ENCODE measurements at places on chromosomes 3 and 15.

- DNase-seq = no peak
Observed at GRCh38 chr3:38549082-38549481, 52.9 kb downstream of the EXOG start.

GRCh38 chr3:87488765-87489164 is 212.4 kb upstream of the POU1F1 start:
- DNase-seq = no peak

DNA sequence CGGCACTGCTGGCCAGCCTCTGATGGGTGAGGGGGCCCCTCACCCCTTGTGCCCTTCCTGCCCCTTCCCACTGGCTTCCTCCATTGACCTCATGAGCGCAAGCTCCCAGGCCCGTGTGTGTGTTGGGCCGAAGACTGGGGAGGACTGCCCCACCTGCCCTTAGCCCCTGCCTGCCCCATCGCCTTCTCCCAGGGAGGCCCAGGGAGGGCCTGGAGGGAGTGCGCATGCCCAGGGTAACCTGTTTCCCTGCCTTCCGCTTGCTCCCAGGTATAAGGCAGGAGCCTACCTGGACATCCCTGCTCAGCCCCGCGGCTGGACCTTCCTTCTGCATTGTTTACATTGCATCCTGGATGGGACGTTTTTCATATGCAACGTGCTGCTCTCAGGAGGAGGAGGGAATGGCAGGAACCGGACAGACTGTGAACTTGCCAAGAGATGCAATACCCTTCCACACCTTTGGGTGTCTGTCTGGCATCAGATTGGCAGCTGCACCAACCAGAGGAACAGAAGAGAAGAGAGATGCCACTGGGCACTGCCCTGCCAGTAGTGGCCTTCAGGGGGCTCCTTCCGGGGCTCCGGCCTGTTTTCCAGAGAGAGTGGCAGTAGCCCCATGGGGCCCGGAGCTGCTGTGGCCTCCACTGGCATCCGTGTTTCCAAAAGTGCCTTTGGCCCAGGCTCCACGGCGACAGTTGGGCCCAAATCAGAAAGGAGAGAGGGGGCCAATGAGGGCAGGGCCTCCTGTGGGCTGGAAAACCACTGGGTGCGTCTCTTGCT is 8.8 kb downstream of the DLL4 start:
- no peak for DNase-seq

DNA sequence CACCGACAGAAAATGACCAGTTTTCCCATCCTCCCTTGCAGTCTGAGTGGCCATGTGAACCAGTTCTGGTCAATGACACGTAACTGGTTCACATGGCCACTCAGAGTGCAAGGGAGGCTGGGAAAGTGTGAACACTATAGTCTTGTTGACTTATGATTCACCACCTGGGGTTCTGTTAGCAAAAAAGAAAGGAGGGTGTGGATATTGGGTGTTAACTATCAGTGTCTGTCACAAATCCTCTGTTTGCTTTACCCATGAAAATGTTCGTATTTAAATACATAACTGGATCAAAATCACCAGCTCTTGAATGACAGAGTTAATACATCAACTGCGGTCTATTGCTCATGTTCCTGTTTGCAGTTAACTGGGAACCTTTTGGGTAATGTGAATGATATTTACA is 92.3 kb downstream of the ADAMTSL3 start:
- no peak for DNase-seq

- DNase-seq = no peak
Observed at GRCh38 chr3:193943200-193943599, 192.7 kb upstream of the HES1 start.

- DNase-seq = no peak
Observed at GRCh38 chr15:57686657-57687056, 19.9 kb upstream of the POLR2M start.

DNA sequence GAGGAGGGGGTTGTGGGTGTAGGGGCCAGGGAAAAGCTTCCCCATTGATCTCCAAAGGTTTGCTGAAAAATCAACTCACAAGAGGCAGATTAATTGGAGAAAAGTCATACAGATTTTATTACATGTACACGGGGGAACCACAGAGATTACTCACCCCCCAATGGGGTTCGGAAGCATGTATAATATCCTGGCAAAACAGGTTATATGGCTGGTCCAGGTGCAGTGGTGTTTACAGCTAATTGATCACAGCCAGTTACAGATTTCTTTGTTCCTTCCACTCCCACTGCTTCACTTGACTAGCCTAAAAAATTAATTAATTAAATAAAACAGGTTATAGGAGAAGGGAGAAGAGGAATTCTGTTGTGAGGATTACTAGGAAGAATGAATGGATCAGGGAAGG is 22.4 kb downstream of the PRKCI start:
- no peak for DNase-seq

- no peak for DNase-seq
Observed at GRCh38 chr3:144109944-144110343, 138.3 kb downstream of the DIPK2A start.

GRCh38 chr15:38378161-38378560 is 75.8 kb upstream of the FAM98B start:
- DNase-seq = peak; percentile 69

- no peak for DNase-seq
Observed at GRCh38 chr3:173876476-173876875, 478.9 kb downstream of the NLGN1 start.

GRCh38 chr15:41945221-41945620 is 27.1 kb downstream of the EHD4 start:
- DNase-seq = no peak

GRCh38 chr3:123319760-123320159 is 118.0 kb downstream of the SEC22A start:
- peak; percentile 12 for DNase-seq

DNA sequence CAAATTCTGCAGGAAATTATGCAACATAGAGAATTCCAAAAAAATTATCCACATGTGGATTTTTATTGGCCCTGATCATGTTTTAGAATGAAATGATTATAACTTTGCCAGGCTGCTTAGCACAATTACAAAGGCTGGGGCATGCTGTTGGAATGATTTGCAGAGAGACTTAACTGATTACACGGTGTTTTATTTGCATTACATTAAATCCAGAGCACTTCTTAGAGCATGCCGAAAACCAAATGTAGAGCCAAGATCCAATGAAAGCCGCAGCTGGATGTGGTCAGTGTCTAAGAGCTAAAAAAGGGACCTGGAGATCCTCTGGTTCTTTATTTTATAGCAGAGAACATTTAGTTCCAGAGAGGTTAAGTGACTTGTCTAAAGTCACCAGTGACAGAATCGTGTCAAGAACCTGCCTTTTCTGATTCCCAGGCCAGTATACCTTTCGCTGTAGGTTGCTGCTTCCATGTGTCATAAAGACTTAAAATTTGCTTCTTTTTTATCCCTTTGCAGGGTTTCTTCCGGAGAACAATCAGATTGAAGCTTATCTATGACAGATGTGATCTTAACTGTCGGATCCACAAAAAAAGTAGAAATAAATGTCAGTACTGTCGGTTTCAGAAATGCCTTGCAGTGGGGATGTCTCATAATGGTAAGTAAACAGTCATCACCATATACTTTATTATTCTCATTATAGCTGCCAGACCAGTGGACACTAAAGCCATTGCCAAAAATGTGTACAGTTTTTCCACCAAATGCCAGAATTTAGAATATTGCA is 92.0 kb upstream of the TSEN2 start:
- DNase-seq = no peak

DNA sequence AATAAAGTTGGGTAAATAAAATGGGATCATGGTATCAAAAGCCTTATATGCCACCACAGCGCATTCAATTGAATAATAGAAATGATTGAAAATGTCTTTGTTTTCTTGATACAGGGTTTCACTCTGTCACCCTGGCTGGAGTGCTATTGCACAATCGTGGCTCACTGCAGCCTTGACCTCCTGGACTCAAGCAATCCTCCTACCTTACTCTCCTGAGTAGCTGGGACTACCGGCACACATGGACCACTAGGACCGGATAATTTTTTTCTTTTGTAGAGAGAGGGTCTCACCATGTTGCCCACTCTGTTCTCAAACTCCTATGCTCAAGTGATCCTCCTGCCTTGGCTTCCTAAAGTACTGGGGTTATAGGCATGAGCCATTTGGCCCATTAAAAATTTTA is 33.8 kb upstream of the BBX start:
- DNase-seq = no peak

GRCh38 chr3:126522363-126522788 is 1.6 kb upstream of the CHST13 start:
- DNase-seq = peak; percentile 50

- no peak for DNase-seq
Observed at GRCh38 chr3:197309528-197310361, 11.3 kb upstream of the DLG1 start.

GRCh38 chr3:115551016-115551415 is 72.3 kb upstream of the GAP43 start:
- DNase-seq = no peak

- DNase-seq = no peak
Observed at GRCh38 chr15:72271895-72272212, 500 bp downstream of the PARP6 start.

GRCh38 chr3:27623085-27623753 is 98.9 kb downstream of the EOMES start:
- no peak for DNase-seq

GRCh38 chr3:170232266-170232665 is 10.0 kb downstream of the PRKCI start:
- no peak for DNase-seq

GRCh38 chr15:85379403-85380131 is 836 bp upstream of the AKAP13 start:
- no peak for DNase-seq

DNA sequence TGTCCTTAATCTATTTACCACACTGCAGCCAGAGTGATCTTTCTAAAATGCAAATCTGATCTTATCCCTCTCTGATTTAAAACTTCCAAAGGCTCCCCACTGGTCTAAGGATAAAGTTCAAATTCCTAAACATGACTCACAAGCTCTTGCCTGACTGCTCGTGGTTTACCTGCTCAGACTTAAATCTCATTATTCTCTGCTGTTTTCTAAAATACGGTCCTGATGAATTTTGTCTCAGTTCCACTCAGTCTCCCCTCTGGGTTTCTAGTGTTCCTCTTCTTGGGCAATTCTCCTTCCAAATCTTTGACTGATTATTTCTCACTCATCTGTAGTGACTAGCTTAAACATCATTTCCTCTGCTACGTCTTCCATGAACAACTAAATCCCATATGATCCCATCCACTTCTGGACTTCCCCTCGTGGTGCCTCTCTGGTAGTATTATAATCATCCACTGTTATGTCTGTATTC is 108.3 kb downstream of the P3H2 start:
- DNase-seq = no peak

- DNase-seq = no peak
Observed at GRCh38 chr3:106261396-106261795, 392.6 kb upstream of the CBLB start.

DNA sequence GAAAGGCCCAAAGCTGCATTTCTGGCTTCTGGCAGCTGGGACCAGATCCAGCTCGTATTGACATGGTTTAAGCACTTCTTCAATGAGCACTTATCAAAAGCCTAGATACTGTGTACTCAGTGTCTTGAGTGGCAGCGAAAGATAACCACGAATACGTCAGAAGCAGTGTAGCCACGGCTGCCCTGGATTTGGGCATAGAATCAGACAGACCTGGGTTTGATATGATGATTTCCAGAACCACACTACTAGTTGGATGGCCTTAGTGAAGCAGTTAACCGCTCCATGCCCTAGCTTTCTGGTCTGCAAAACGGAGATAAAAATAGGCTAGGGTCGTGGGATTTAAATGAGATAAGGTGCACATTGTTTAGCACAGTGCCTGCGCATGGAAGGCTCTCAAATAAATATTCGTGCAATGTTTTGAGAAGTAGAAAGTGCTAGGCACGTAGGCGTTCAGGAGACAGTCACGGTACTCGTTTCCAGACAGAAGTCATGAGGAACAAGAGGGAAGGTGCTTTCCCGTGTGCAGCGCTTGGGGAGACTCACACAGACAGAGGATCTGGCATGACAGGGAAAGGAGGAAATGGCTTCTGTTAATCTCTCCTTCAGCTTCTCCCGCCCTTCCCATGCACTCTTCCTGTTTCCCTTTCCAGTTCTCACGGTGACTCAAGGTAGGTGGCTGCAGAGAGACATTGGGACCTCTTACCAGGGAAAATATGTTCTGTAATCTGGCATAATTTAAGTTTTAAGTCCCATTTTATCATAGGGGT is 70.3 kb downstream of the CCNL1 start:
- no peak for DNase-seq

DNA sequence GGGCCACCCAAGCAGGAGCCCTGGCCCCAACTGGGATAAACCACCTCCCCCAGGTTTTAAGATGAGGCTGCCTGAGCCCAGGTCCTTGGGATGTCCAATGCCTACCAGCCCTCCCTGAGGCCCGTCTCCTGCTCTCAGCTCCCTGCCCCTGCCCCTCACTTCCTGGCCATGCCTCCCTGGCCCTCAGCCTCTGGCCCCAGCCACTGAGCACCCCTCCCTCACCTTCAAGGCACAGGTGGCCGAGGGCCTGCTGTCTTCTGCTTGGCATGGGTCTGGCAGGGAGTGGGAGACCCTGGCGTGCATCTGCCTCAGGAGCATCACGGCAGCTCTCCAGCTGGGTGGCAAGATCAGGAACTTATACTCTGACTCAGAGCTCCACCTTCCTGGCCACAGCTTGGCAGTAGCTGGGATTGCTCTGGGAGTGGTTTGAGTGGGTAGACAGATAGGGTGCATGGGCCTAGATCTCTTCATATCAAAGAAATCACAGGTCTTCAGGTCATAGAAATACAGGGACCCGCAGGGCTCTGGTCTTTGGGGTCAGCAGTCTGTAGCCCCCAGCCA is at the start of gene PLA2G4E:
PLA2G4E (minus strand) TSS at position 330 of the 561 bp plus-strand sequence; CDS start at position 318, 12 bp downstream.
- DNase-seq = no peak

DNA sequence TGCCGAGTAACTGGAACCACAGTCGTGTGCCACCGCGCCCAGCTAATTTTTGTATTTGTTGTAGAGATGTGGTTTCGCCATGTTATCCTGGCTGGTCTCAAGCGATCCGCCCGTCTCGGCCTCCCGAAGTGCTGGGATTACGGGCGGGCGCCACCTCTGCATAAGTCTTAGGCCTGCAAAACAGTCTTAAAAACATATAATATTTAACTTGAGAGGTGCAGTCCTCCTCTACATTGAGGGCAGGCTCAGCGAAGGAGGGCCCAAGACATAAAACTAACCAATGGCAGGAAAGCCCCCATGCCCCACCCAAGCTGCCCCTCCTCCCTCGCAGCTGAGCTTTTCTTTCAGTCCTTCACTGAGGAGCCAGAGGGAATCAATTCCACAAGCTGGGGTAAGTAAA is at the start of gene SLC28A2:
SLC28A2 (plus strand) TSS at position 347 of the 400 bp plus-strand sequence. CDS start 982 bp downstream, outside the sequence.
- no peak for DNase-seq

GRCh38 chr3:194780706-194781105 is 95.0 kb downstream of the FAM43A start:
- no peak for DNase-seq

DNA sequence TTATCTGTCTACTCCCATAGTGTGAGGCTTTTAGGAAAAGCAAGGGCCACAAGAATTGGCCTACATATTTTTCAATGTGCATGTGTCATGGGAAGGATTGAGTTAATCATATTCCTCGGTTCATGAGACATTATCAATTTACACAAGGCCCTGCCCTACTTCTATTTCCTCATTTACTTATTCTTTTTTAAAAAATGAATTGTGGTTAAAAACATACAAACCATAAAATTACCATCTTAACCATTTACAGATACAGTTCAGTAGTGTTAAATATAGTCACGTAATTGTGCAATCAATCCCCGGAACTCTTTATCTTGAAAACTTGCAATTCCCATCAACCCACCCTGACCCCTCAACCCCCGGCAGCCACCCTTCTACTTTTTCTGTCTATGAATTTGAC is 284.0 kb upstream of the GADL1 start:
- no peak for DNase-seq

GRCh38 chr3:128280481-128281052 is 127.3 kb downstream of the EEFSEC start:
- no peak for DNase-seq

Measured in tibial artery (tissue), 4 donors.